ENCODE measurements at places on chromosomes 7 and 10. TPM values are rescaled to one million over a fixed set of nuclear protein-coding genes. Genes with fewer than 3 reads are reported as not detected.

DNA sequence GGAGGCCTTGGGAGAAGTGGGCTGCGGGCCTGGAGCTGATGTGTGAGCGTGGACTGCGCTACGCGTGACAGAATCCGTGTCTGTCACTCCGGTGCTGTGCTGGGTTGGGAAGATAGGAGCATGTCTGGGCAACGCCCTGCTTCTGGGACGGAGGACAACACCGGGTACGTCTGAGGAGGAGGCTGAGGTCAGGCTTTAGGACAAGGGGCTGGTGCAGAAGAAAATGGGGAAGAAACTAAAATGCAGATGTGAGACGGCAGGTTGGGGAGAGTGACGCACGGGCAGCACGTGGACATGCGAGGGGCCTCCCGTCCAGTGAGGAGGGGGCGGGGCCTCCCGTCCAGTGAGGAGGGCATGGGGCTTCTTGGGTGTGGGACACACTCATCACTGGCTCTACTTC lies 207.4 kb downstream of the DNAJB6 start:
- DNase-seq = no peak

- no peak for DNase-seq
Observed at GRCh38 chr10:61376908-61377368, 76.2 kb downstream of the TMEM26 start.

- peak; percentile 90 for DNase-seq
Observed at GRCh38 chr7:121531175-121532070, 135.3 kb upstream of the FAM3C start.

GRCh38 chr10:1074052-1074747 lies 18.0 kb downstream of the WDR37 start:
- no peak for DNase-seq

DNA sequence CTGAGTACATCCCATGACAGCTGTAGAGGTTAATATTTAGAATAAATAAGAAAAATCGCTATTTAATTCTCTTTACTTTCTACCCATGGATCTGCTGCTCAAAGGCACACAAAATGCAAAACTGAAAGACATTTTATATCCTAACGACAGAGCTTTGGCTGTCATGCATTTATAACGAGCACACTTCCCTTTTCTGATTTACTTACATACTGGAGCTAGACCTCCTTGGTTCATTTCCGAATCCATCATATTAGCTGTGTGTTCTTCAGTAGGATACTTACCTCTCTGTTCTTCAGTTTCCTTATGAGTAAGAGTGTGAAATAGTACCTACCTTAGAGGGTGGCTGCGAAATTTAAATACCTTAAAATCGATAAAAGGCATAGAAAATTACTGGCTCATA lies 10.9 kb downstream of the CALCR start:
- no peak for DNase-seq

- peak; percentile 94 for DNase-seq
Observed at GRCh38 chr7:65872776-65873581, at the start of gene VKORC1L1. Gene VKORC1L1 (plus strand): TSS chr7:65873074. CDS start chr7:65873372, 298 bp downstream.

DNA sequence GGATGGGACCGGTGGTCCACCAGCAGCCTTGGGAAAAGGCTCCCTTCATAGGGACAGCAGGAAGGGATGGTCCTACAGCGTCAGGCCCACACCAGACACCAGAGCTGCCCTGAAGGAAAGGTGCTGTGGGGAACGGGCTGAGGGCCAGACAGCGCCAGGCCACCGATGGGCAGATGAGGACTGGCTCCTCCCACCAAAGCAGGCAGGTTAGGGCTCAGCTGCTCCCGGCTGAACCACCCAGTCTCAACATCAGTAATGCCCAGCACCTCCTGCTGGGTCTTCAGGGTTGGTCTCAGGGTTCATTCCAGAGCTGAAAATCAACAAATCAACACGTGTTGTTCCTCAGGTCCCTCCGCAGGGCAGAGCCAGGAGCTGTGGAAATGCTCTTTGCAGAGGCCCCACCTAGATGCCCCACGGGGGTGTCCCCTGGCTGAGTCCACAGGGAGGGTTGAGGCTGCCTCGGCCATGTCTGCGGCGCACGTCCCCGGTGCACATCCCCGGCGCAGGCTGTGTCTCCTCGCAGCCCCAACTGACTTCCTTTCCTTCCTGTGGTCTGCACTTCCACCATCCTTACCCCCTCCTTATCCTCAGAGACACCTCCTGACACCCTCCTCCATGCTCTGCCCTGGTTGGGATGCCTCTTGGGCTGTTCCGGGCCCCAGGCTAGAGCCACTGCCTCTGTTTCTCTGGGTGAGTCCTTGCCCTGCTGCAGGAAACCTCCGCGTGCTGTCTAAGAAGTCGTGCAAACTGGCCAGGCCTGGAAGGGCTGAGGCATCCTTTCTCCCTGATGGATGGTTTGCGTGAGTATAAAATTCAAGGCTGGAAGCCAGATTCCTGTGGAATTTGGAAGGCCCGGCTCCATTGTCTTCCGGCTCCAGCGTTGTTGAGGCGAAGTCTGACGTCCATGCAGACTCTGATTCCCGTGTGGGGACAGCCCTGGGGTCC lies 32.8 kb upstream of the CFAP46 start:
- no peak for DNase-seq

DNA sequence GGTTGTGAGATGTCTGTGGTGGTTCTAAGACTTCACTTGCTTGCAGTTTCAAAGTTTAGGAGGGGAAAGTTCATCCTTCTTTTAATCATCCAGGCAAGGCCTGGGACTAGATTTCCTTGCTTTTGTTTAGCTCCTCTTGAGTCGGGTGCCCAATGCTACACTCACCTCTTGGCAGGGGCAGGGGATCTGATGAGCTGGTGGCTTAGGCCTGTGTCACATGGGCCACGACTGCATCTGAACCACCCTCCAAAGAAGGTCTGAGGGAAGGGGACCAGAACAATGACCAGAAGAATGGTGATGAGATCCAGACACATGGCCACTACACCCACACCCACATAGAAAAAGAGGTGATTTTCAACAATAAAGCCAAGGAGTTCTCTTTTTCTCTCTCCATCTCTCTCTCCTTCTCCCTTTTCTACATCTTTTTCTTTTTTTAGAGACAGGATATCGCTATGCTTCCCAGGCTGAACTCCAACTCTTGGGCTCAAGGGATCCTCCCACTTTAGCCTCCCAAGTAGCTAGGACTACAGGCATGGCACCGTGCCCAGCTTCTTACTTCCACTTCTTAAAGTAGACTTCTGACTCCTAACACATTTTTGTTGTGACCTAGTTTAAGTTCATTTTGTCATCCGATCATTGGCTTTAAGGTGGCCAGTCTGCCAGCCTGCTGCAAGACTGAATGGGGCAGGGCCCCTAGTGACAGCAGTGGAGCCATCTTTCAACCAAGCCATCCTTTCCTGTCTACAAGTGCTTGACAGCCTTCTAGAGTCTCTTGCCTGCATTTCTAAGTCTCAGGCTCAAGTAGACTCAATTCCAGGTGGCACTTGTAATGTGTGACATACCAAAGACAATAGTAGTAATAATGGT lies 350.9 kb downstream of the RNLS start:
- no peak for DNase-seq

- DNase-seq = no peak
Observed at GRCh38 chr10:110808123-110808522, 63.6 kb upstream of the PDCD4 start.

DNA sequence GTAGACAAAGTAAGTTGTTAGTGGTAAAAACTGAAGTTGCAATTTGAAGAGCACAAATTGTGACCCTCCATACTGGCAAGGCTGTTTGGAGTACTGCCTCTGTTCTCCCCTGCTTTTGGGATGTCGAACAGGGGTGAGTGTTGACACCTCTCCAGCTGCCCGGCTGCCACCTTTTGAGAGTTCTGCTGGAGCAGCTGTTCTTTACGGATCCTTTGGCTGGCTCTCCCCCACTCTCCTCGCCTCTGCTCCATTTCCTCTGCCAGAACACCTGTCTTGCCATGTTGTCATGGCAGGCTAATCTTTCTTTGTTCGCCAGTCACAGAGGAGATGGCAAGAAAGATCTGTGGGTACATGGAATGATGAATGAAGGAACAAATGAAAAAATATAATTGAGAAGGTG lies 34.9 kb downstream of the INSYN2A start:
- peak; percentile 87 for DNase-seq

- DNase-seq = no peak
Observed at GRCh38 chr7:66359656-66360211, 154.6 kb downstream of the TPST1 start.

DNA sequence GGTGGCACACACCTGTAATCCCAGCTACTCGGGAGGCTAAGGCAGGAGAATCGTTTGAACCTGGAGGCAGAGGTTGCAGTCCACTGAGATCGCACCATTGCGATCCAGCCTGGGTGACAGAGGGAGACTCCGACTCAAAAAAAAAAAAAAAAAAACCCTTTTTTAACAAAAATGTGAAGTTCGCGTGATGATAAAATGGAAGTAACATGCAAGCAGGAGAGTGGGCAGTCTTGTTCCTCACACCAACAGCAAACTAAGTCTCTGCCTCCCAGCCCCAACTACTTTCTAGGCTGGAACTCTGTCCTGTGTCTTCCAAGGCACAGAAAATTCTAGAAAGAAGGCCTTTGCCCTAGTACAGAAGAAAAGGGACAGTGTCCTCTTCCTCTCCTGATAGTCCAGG lies 11.3 kb downstream of the PIK3AP1 start:
- no peak for DNase-seq

GRCh38 chr10:111545861-111546605 lies 469.2 kb downstream of the ADRA2A start:
- no peak for DNase-seq

DNA sequence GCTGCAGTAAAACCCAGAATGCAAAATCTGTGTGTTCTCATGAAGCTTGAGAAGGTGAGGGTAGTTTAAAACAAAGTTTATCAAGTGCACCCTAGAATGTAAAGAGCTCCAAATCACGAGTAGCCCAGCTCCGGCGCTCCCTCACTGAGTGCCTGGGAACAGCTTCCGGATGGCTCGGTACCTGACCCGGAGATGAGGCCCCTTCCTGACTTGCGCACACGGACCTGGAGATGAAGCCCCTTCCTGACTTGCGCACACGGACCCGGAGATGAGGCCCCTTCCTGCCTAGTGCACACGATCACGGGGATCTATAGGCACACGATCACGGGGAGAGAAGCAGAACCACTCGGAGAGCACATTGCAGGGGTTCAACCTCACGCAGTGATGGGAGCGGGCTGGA lies 322.1 kb upstream of the RNF32 start:
- DNase-seq = no peak

- DNase-seq = peak; percentile 29
Observed at GRCh38 chr10:23870651-23871610, 338.0 kb upstream of the KIAA1217 start.

DNA sequence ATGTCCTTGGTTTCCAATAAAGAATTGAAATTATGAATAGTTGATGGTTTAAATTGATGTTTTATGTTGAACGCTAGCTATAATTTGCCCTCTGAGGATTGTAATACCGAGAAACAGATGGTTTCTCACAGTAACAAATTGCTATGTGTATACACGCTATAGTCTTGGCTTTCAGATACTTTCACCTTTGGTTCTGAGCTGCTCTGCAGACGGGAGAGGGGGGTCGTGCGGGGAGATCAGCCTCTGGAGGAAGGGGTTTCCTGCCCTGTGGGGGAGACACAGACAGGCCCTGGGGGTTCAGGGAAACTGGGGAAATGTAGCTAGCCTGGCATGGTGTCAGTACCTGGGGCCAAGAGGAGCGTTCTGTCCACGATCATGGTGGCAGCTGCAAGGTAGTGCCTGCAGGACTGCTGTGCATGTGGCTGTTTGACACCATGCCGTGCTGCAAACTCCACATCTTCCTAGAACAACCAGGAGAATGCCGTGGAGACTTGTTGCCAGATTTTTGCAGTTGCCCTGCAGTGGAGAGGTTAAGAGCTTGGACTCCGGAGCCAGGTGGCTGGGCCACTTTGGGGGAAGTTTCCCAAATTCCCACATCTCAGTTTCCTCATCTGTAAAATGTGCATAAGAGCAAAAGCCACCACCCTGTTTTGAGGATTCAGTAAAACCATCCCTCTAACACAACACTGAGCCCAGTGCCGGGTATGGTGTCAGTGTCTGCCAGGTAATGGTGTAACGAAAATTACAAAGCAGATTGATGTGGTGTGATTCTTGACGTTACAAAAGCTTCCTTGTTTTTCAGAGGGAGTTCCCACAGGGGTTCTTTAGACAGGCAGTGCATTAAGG lies 167.9 kb downstream of the CUX1 start:
- DNase-seq = no peak

GRCh38 chr7:37218956-37219355 lies 229.7 kb downstream of the ELMO1 start:
- DNase-seq = no peak

DNA sequence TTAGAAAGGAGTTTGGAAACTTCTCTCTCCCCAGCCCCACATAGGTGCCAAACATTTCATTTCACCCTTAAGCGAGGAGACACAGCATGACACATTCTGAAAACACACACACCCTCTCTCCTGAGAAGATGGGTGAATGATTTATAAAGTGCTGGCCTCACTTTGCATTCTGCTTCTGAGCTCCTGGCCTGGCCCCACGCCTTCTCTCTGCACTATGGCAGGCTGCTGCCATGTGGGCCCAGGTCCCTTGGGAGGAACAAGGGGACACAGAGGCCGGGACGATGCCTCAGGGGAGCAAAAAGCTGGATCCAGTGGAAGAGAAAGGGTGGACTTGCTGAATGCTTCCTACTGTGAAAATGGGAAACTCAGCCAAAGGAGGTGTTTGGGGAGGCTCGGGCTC lies 56.0 kb downstream of the CPXM2 start:
- no peak for DNase-seq

DNA sequence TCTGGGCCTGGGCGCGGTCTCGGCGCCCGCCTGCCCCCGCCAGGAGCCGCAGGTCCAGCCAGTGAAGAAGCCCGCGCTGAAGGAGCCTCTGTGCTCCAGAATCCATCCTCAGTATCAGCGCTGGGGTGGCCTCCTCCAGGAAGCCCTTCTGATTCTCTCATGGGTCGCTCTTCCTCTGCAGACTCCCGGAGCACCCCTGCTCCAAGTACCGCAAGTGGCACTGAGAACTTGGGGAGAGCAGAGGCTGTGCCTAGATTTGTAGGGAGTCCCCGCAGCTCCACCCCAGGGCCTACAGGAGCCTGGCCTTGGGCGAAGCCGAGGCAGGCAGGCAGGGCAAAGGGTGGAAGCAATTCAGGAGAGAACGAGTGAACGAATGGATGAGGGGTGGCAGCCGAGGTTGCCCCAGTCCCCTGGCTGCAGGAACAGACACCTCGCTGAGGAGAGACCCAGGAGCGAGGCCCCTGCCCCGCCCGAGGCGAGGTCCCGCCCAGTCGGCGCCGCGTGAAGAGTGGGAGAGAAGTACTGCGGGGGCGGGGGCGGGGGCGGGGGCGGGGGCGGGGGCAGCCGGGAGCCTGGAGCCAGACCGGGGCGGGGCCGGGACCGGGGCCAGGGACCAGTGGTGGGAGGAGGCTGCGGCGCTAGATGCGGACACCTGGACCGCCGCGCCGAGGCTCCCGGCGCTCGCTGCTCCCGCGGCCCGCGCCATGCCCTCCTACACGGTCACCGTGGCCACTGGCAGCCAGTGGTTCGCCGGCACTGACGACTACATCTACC lies at the start of gene ALOX5:
Gene ALOX5 (plus strand): TSS at position 641 of the 774 bp plus-strand sequence. CDS start 64 bp downstream, at position 705.
- no peak for DNase-seq

- DNase-seq = peak; percentile 59
Observed at GRCh38 chr7:37920305-37920848, at the start of gene EPDR1. Gene EPDR1 (plus strand): TSS chr7:37920640. CDS start chr7:37920940, 300 bp downstream.

GRCh38 chr10:12531305-12532220 lies 182.2 kb downstream of the CAMK1D start:
- no peak for DNase-seq

SLC18A3 gene
- not detected for total RNA-seq

ADIRF gene
- 0.34 TPM for total RNA-seq

RPEL1 gene
- total RNA-seq = not detected

ITGA8 gene
- not detected for total RNA-seq

BEND7 gene
- total RNA-seq = 5.5 TPM

KNDC1 gene
- 1.1 TPM for total RNA-seq

ZNF804B gene
- total RNA-seq = 0.04 TPM

SPACDR gene
- total RNA-seq = not detected

FRAT1 gene
- total RNA-seq = 2.1 TPM

WNT2 gene
- total RNA-seq = 0.06 TPM

SFRP5 gene
- not detected for total RNA-seq

All from SJCRH30 (cell line).